ENCODE measurements at places on chromosomes 1 and 21.

GRCh38 chr1:189424746-189425331 is 1052.8 kb downstream of the BRINP3 start:
- DNase-seq = no peak

DNA sequence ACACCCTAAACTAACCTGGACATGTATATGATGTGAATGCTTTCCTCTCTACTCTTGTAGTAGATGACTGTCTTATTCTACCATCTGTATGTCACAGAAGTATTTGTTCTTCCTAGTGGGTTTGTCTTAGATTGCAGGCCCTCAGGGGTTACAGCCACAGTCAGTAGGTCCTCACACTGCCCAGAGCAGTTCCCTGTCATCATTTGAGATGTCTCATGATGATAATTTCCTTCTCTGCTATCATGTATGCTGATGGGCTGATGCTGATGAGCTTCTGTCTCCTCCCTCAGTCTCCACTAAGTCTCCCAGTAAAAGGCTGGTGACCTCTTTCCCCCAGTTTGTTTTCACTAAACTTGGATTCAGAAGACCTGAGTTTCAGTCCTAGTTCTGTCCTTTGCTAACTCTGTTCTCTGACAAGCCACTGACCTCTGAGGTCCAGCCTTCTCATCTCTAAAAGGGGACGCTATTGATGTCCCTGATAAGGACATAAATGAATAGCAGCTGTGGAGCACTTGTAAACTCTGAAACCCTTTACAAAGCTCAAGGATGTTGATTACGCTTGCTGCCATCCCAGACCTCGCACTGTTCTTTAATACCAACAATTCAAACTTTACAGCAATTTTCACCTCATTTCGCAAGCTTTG is 3.1 kb upstream of the ETV3 start:
- no peak for DNase-seq

DNA sequence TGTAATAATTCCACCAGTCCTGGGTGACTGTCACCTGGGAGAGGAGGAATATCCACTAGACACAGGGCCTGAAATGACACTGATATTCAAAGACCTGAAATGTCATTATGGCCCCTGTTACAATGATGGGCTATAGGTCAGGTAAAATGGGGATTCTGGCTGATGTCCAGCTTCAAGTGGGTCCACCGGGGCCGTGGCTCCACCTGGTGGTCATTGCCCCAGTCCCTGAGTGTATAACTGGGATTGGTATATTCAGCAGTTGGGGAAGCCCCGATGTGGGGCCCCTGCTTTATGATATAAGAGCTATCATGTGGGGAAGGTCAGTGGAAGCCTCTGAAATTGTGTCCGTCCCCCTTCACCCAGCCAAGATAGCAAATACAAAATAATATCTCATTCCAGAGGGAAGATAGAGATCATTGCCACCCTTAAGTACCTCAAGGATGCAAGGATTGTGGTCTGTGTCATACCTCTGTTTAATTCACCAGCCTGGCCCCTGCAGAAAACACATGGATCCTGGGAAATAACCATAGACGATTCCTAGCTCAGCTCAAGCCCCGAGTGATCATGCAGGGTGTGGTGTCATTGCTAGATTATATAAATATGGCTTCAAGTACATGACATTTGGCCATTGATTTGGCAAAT is 19.4 kb downstream of the PLEKHO1 start:
- DNase-seq = no peak

GRCh38 chr1:22592919-22593790 is 29.9 kb downstream of the EPHA8 start:
- no peak for DNase-seq

DNA sequence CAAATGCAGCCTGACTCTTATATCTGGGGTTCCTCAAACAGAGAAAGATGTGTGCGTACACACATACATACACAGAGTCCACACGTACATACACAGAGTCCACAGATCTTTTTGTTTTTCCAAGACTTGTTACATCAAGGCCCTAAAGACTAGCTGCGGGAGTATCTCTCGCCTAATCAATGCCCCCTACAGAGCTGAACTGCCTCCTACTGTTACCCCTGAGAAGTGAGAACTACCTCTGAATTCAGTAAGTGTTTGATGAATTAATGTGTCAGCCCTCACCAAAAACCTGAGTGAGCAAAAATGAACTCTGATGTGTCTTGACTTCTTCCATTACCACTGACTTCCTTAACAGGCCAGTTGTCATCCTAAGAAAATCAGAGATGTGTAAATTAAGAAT is 351.2 kb downstream of the HHIPL2 start:
- DNase-seq = no peak

Measured in NCI-H2029 treated with DMSO at 0.1 percent for 48 hours (cell line).